LNCaP clone FGC (cell line): ENCODE measurements at places on chromosomes 16 and 17.

DNA sequence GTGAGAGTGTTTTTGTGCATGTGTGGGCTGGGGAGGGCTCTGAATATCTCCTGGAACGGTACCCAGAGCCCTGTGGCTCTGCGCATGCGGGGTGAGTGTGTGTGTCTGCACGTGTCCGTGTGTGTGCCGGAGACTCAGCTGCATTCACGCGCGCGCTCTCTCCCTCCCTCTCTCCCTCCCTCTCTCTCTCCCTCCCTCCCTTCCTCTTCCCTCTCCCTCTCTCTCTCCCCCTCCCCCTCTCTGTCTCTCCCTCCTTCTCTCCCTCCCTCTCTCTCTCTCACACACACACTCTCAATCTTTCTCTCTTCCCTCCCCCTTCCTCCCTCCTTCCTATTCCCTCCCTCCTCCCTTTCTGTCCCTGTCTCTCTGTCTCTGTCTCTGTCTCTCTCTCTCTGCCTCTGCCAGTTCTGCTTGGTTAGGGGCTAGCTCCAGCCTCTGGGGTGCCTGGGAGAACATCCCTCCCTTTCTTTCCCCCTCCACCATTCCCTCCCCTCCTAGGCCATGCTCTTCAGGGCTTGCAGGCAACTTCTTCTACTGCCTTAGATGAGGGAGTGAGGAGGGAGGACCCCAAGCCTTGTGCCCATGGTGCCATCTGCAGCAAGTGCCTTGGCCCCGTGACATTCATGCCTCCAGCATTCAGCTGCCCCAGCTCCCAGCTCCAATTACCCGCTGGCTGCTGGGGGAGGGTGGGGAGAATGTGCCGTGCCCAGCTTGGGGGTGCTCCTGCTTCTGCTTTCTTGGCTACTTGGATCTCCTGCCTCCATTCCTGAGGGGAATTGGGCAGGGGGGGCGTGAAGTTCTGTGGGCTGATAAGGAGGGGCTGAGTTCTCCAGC is 6.4 kb downstream of the THRA start:
- peak; percentile 46 for DNase-seq

GRCh38 chr17:64920419-64921172 is 1.3 kb upstream of the LRRC37A3 start:
- DNase-seq = no peak

- peak; percentile 28 for DNase-seq
Measured at GRCh38 chr16:48609652-48610029, 339 bp downstream of the N4BP1 start.

- no peak for DNase-seq
Measured at GRCh38 chr17:77204536-77204935, 63.8 kb downstream of the SEC14L1 start.

DNA sequence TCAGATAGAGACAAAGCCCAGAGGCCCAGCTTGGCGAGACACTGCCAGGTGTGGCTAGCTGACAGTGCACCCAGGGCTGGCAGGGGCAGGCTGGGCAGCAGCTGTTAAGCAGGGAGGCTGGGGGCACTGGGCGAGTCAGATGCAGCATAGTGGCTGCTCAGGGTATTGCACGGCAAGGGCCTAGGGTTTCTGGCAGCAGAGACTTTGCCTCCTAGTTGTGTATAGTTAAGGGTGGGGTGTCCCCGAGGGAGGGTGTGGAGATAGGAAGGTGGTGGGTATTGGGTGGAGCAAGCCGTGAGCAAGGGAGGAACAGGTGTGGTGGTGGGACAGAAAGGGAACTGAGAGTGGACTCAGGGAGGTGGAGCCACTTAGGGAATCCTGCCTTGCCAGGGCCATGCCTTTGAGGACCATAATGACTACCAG is 66.0 kb downstream of the SMPD3 start:
- no peak for DNase-seq
